ENCODE measurements at places on chromosomes 7 and 10.

DNA sequence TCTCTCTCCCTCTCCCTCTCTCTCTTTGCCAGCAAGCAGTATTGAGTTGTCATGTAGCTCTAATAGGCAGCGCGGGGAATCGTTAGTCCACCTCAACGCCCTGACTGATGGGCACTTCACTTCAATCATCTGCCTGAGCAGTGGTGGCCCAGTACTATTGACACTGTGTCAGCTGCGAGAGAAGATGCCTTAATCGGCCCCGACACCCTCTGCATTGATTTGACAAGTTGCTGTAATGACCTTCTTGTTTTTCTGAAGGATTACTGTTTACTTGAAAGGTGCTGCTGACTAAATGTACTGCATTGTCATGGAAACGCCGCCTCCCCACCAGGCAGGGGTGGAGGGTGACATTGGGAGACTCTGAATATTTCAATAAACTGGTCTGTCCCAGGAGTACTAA lies 913.8 kb downstream of the KCNMA1 start:
- no peak for DNase-seq

- peak; percentile 61 for DNase-seq
Observed at GRCh38 chr7:4683043-4683883, 1.2 kb downstream of the FOXK1 start.

DNA sequence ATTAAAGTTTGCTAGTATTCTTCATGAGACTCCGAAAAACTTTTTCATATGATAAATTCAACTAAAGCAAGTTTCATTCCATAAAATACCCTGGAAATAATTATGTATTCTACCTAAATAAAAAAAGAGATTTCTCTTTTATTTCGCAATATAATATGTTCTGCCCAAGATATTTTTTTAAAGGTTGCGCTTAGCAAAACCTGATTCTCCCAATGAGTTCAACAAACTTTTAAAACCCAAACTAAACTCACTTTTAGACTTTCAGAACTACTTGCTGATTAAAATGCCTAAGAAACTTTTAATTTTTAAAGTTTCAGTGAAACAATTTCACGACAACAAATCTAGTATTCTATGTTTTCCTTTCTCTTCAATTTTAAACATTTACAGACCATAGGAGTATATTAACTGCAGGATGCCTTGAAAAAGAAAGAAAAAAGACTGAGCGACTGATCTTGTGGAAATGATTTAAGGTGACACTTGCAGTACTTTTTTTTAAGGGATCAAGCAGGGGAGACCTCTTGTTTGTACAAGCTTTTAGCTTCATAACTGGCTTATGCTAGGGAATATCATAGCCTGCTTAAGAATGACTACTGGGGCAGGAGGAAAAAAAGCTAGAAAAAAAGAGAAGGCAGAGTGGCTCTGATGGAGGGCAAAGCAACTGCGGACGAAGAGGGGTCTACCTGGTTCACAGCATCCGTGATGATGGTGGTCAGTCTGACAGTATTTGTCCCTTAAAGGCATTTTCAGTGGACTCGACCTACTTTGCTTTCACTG lies 1.5 kb downstream of the ZNF800 start:
- no peak for DNase-seq

DNA sequence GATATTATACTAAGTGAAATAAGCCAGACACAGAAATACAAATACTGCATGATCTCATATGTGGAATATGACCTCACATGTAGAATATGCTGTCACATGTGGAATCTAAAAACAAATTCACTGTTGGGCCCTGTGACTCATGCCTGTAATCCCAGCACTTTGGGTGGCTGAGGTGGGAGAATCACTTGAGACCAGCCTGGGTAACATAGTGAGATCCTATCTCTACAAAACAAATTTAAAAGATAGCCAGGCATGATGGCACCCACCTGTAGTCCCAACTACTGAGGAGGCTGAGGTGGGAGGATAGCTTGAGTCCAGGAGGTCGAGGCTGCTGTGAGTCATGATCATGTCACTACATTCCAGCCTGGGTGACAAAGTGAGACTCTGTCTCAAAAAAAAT lies 160.3 kb downstream of the PTEN start:
- DNase-seq = no peak

- no peak for DNase-seq
Observed at GRCh38 chr7:18437101-18437500, 58.4 kb upstream of the HDAC9 start.

Data from left colon (tissue), 2 donors.